Fibroblast of mammary gland (primary cell): ENCODE measurements at places on chromosomes 11 and 22.

DNA sequence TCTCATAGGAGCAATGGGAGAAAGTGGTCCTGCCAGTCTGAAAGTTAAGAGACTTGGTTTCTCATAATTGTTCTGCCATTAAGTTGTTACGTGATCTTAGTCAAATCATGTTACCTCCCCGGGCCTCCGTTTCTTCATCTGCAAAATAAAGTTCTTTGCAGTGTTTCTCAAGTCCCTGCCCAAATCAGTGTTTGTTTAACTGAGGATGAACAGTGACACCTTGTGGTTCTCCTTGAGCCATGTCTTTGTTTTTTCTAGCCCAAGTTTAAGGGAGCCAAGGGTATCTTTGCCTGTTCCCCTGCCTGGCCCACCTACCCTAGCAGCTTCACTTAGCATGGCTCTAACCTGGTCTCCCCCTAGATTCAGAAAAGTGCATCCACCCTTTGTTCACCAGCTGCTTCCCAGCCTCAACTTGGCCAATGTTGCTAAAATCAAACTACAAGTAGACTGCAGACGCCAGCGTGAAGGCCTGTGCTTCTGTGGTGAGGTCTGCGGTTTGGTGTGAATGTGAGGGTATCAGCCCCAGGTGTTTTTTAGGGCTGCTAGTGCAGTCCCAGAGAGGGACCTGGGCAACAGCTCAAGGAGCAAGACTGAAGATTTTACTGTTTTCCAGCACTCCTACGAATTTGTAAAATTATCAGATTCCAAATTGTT, 35.5 kb downstream of the FZD4 start:
- peak; percentile 83 for DNase-seq

DNA sequence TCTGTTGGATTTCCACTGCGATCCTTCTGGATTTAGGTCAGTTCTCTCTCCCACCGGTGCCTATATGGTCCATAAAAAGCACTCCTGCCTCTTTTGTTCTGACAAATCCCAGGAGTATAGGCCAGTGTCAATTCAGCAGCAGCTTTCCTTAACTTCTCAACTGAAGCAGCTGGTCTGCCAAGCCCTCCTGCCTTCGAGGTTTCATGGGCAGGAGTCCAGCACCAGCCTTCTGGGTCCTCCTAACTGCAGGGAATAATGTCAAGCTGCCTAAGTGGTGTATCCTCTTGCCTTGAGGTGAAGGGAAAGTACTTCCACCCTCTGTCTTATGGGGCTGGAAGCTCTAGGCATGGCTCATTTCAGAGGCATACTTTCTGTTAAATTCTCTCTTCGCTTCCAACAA, 149.4 kb upstream of the NCAM1 start:
- DNase-seq = no peak

GRCh38 chr22:34490886-34491285, 570.6 kb upstream of the LARGE1 start:
- no peak for DNase-seq

DNA sequence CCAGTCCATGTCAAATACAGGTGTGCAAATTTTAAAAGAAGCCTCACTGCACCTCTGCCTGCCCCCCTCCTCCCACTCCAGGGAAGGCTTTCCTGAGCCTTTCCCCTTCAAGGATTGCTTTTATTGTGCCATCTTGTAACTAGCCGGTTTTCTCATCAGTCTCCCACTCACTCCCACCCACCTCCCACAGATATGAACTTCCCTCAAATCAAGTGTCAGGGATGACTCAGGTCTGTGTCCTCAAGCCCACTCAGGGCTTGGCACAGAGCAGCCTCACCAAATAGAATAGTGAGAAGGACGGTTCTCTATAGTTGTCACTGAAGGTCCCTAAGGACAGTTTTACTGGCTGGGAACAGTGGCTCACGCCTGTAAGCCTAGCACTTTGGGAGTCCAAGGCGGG, 43.0 kb downstream of the THAP12 start:
- DNase-seq = no peak

DNA sequence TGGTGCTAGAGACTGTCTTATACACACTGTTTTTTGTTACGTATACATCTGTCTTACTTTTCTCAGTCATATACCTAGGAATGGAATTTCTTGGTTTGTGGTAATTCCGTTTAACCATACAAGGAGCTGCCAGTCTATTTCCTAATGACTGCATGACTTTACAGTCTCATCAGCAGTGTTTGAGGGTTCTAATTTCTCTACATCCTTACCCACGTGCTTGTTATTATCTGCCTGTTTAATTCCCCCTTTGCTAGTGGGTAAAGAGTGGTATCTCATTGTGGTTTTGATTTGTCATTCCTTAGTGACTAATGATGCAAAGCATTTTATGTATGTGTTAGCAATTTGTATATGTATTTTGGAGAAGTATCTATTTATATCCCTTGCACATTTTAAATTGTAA, 1008.0 kb downstream of the FAM181B start:
- peak; percentile 36 for DNase-seq

DNA sequence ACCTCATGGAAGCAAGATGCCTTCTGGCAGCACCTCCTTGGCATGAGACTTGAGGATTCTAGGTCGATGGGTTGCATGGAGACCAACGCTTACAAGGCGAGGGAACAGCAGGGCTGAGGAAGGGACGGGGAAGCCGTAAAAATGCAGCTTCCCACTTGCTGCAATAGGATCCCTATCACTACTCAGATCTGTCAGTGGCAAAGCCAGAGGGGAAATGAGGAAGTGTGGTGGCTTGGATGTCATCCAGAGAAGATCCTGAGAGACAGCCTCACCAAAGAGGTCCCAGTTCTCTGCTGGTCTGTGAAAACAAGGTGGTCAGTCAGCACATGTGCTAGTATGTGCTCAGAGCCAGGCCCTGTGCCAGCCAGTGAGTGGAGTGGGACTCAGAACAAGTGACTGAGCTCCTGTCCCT, 22.2 kb downstream of the CYB5R2 start:
- DNase-seq = peak; percentile 28

DNA sequence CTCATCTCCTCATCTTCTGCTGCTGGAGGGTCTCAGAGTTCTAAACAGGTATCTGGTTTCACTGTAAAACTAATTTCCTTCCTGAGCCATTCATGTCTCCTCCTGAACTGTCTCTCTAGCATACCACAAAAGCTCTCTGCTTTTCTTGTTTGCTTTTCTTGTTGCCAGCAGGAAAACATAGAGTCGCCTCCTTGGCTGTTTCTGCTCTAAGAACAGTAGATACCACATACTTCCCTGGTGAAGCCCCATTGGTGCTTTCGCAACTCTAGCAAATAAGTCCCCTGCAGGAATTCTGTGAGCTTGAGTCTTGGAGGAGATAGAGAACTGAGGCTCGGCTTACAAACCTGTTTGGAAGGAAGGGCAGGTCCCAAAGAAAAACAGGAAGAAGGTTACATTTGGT, 7.0 kb downstream of the DIXDC1 start:
- peak; percentile 85 for DNase-seq

DNA sequence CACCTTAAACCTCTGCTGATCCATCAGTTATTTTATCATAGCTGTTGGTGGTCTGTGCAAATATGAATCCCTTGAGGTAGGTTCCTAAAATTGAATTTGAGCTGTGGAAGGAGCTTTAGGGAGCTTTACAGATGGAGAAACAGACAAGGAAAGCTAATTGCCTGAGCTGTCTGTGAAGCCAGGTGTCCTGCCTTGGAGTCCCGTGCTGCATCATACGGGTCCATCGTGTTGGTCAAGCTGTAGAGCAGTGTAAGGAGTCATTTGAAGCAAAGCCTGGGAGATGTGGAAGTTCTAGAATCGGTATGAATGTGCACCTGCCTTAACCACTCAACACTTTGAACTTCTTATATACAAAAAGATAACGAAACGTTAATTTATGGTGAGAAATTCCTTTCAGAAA, 1.0 kb downstream of the POLA2 start:
- DNase-seq = no peak

GRCh38 chr22:46010951-46011626, 34.1 kb upstream of the WNT7B start:
- DNase-seq = no peak

GRCh38 chr11:104905271-104905670, 7.0 kb upstream of the CASP12 start:
- no peak for DNase-seq

- DNase-seq = peak; percentile 29
Measured at GRCh38 chr11:47060807-47061206, 115.9 kb downstream of the ARFGAP2 start.

DNA sequence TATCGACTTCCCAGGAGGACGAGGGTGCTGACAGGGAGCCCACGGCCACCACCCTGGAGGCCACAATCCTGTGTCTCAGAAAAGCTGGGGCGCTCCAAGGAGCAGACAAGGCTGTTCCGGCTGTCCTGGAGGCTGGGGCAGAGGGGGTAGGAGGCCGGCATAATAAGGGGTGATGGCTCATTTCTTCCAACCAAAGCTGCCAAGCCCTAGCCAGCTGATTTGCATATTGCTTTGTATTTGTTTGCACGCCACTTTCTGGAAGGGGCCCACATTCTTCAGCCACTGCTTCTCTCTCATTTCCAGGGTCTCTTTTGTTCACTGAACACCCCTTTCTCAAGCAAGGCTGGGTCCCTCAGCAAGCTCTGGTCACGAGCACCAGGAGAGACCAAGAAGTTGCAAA, 4.7 kb downstream of the PDE2A start:
- DNase-seq = no peak

GRCh38 chr22:22813126-22814075, 74.2 kb upstream of the IGLL5 start:
- DNase-seq = no peak

DNA sequence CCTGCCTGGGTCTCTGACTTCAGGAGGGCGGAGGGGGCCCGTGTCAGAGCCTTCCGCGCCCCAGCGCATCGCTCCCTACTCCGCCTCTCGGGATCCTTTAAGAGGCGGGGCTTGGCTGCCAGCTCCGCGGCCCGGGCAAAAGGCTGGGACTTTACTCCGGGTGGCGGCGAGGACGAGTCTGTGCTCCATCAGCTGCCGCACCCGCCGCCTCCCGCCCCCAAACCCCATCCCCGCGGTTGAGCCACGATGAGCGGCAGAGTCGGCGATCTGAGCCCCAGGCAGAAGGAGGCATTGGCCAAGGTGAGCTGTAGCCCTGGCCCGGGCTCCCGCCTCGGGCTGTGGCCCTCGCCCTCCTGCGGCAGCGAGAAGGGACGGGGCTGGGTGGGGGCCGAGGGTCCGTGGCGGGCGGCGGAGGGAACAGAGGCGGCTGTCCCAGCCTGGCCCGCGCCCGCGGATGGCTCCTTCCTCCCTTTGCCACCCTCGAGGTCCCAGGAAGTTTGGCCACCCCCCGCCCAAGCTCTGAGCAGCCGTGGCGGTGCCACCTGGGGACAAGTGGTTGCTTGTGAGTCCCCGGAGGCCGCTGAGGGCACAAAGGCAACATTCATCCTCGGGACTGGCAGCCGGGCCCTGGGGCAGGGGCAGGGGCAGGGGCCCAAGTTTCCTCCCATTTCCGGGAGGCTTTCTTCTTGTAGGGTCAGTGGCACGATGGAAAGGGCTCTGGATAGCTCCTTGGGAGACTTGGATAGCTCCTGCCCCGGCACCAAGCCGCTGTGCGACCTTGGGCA, at the start of gene SEC14L2:
TSS of gene SEC14L2 (plus strand) at position 148 of the 785 bp plus-strand sequence. CDS start at position 247, 99 bp downstream.
- peak; percentile 48 for DNase-seq

DNA sequence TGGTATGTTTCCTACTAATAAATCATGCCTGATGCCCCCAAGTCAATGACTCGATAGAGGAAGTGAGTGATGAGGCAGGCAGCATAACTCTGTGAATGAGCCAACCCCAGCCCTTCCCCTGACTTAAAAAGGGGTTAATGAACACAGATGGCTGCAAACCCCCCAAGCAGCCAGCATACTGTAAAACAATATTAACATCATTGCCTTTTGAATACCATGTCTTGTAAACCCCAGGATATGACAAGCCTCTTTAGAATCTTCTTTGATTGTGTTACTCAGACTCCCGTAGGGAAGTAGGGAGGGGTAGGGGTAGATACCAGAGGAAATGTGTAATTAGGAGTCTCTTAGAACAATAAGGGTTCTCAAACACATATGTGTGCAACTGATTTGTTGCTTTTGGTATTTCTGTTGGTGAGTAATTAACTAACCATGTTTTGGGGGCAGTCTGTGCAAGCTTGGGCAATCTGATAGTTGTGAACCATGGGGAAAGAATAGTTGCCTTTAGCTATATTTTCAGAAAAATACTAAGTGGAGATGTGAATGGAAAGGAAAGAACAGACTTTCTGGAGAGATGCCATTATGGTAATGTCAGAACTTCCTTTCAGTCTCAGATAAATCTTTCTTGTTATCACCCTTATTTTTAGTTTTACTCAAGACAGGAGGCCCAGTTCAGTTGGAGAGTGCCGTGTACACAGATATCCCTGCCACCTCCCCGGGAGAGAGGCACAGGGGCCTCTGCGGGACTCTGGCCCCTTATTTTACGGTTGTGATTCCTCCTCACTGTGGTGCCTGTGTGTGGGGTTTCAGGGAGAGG, 701.8 kb downstream of the NTM start:
- peak; percentile 97 for DNase-seq

DNA sequence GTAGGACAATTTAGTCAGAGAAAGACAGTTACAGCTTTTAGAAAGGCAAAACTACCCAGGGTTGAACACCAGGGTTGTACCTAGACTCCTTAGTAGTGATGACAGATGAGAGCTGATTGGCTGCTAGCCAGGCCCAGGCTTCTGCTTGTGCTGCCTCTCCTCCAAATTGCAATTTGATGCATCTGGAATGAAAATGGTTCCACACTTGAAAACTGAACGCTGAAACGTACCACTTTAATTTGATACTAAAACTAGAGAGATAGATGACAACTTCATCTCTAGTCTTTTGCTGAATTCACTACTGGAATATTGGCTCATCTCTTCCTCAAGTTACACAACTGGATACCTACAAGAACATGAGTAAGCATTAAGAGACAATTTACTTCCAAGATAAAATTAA, 19.2 kb upstream of the FNBP4 start:
- peak; percentile 72 for DNase-seq

GRCh38 chr11:75591966-75592365, 29.9 kb downstream of the SERPINH1 start:
- no peak for DNase-seq

DNA sequence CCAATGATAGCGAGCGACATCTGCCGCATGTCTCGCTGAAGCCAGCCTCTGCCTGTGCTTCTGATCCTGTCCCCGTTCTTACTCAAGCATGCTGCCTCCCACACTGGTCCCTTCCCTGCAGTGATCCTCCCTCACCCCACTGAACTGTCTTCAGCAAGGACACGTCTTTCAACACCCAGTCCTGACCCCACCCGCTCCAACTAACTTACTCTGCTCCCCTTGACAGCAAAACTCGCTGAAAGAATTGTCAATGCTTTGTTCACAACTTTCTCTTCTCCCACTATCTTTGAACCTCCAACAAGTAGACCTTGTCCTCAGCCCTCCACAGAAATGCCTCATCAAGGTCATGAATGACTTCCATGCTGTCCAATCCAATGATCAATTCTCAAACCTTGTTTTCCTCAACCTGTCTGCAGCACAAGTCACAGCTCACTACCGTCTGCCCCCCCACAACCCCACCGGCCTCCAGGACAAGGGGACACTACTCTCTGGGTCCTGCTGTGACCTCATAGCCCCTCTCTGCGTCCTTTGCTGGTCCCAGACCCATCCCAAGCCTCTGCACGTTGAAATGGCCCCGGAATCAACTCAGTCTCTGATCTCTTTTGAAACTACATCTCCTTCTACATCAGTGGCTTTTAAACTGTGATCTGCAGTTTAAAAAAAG, 108.0 kb downstream of the MICAL3 start:
- no peak for DNase-seq
